ENCODE measurements at places on chromosomes 16 and 17. TPM values are rescaled to one million over a fixed set of nuclear protein-coding genes. Genes with fewer than 3 reads are reported as not detected.

- DNase-seq = no peak
Measured at GRCh38 chr17:6853764-6854442, 22.4 kb upstream of the TEKT1 start.

DNA sequence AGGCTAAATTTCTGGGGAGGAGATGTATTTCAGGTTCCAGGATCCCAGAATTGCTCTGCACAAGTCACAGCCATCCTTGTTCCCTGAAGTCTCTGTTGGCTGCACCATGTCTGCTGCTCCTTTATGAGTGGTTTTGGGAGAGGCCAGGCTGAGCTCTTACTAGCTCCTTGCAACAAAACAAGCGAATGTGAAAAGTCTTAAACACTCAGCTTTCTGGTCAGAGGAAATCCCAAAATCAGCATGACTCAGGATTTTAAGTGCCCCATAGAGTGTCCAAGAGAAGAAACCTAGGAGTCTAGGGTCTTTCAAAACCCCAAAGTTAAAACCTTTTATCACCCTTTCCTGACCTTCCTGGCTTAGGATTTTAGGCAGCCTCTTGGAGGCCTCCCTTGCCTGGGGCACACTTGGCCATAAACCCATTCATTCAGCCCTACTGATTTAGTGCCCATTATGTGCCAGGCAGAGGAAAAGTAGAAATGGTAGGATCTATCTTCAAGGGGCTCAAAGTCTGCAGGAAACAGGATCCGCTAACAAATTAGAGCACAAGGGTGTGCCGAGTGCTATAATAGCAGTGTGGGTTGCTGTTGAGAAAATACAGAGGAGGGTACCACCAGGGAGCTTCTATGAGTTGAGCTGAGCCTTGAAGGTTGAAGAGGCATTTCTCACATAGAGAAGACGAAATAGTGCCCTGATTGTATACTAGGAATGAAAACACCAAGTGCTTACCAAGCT, 36.9 kb downstream of the SOST start:
- DNase-seq = no peak

DNA sequence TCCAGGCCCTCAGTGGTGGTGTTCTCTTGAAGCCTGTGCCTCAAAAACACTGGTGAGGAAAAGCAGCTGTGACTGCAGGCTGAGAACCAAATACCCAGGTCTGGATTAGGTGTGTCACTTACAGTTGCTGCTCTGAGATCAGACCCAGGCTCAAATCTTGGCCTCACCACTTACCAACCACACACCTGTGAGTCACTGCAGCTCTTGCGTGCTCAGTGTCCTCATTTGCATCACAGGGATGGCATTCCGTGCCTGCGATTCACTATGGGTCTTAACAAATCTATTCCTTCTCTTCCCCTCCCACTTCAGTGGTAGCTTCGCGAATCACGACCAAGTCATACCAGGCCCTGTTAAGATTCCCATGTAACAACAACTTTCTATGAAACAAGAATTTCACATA, 233.4 kb upstream of the HSBP1 start:
- peak; percentile 28 for DNase-seq

GRCh38 chr17:46901291-46901690, 21.7 kb upstream of the GOSR2 start:
- DNase-seq = no peak

DNA sequence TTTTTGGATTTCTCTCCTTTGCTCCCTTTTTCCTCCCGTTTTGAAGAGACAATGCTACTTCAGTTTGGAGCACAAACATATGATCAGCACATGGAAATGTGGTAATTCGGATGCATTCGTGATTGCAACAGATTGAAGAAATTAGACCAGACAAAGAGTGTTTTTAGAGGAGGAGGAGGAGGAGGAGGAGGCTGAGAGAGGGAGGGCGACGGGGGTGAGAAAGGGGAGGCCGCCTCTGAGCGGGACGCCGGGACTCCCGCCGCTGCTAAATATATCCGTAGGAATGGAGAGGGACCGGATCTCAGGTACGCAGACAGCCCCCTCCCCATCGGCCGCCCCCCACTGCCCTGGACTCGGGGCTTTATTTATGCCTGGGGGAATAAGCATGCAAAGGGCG, 179.3 kb downstream of the SEC14L1 start:
- DNase-seq = peak; percentile 50

GRCh38 chr17:44536090-44536953, 21.0 kb upstream of the FZD2 start:
- DNase-seq = no peak

GRCh38 chr16:89315791-89316581, 98.5 kb downstream of the ZNF778 start:
- peak; percentile 91 for DNase-seq

DNA sequence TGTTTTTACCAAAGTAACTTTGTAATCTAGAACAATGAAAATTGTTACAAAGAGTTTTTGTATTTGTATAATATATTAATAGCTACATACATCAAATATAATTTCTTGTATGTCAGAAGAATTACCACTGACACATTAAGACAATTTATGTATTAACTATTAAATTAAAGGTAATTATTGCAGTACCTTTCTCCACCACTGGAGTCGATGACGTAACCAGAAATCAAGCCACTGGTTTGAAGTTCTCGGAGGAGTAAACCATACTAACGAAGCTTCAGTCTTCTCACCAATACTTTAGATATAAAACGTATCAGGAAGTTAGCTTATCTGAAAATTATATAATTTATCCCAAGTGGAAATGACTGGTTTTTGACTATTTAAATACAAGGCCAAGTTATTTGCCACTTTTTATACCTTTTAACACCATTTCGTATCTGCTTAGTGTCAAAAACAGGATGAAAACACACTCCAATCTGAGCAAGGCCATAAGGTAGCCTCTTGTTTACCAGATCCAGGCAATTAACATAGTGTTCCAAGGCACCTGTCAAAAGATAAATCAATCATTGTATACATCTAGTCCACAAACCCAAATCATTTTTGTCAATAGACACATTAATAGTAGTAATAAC, 4.3 kb downstream of the POLG2 start:
- DNase-seq = no peak

Gene HEATR9
- not detected for total RNA-seq

DNA sequence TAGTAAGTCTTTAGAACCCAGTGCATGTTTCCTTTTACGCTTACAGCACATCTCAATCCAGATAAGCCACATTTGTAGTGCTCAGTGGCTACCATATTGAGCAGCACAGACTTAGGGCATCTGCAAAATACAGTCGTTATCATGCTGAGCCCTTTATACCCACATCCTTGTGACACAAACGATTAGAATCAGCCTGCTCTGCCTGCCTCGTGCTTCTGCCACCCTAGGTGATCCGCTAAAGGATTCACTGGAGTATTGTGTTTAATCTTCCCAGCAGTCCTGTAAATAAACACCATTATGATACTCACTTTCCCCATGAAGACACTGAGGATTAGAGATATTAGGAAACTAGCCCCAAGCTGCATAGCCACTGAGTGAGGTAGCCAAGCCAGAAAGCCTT, 51.3 kb upstream of the FA2H start:
- no peak for DNase-seq

DNA sequence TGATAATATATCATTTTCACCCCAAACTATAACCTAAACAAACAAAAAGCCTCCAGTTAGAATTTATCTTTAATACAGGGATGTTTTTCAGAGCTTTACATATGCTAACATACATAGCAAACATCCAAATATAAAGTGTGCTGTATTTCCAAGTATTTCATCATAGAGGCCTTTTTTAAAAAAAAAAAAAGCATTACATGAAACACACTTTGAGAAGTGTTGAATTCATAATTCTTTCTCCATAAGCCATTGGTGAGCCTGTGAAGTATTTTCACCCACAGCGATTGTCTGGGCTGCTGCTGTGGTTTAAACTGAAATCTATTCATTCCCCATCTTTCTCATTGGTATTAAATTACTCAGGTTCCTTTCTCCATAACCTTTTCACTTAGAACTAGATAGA, 503.4 kb upstream of the CDH8 start:
- no peak for DNase-seq

DNA sequence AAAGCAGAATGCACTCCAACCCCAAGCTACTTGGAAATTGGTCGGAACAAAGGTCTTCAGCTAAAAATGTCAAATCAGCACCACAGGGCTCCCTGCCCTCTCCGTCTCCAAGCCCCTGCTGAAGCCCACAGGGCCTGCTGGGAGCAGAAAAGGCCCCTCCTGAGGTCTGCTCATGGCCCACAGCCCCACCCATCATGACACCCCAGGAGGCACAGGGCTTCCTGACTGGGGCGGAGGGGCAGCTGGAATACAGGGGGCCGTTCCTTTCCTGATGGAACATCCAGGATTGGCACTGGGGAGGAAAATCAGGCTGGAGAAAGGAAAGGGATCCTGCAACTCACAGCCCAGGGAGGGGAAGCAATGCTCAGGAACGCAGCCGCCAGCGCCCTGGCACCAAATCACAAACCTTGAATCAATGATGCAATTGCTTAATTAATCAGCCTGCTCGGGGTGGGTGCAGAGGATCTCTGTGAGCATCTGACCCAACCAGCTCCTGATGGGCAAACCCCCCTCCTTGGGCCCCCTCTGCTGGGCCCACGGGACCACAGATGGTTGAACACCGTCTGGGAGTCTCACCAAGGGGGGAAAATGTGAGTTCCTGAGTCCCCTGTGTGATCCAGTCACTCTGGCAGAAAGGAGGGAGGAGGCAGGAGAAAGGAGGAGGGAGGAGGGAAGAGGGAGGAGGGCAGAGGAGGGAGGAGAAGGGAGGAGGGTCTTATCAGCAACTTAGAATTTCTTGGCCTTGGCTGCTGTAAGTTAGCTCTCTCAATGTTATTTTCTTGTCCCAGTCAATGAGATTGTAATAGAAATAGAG, 155.5 kb downstream of the ZNF423 start:
- DNase-seq = no peak
